Muscle of arm (tissue), 14 donors: ENCODE measurements at places on chromosomes 3 and 15. TPM values are rescaled to one million over a fixed set of nuclear protein-coding genes. Genes with fewer than 3 reads are reported as not detected.

Gene SLC22A13
- 0.15 TPM for polyA plus RNA-seq

Gene CTXND1
- 1.2 TPM for polyA plus RNA-seq

Gene ZNF660
- 4.8 TPM for polyA plus RNA-seq

DNA sequence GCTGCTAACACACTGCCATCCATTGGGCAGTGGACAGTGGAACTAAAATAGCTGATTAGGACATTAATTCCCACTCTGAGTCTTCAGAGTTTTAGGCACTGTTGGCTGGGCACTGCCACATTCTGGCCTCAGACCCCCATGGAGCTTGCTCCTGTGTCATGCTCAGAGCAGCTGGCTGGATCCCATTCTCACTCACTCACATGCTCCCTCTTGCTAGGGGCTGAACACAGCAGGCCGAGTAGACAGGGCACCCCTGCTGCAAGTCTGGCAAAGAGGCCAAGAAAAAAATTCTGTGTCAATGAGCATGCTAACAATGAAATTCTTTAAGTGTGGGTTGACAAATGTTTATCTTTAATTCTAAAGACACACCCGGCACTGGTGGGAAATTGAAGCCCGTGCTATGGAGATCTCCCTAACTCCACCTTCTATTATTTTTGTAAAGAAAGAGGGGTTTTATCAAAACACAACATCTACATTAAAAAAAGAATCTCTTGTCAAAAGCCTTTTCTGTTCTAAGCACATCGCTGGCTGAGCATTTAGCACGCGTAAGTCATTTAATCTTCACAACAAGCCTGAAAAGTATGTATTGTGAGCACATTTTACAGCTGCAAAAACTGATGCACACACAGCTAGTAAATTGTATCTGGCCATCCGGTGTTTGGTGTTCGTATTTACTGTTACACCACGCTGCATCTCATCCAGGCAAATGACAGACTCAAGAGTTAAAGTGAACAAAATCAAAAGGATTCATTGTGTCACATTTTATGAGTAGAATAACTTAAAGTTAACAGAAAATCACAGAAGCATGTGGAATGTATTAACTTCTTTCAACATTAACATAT lies 362.1 kb downstream of the PLOD2 start:
- no peak for DNase-seq

GRCh38 chr3:160538895-160539294 lies 26.5 kb downstream of the KPNA4 start:
- no peak for DNase-seq

DNA sequence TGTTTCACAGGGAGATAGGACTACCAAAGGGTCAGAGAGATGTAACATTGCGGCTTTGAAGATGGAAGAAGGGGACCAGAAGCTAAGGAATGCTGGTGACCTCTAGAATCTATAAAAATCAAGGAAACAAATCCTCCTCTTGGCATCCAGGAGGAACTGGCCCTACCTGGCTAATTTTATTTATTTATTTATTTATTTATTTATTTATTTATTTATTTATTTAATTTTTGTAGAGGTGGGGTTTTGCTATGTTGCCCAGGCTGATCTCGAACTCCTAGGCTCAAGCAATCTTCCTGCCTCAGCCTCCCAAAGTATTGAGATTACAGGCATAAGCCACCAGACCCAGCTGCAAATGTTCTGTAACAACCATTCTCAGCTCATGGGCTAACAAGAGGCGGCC lies 19.7 kb downstream of the MYL3 start:
- DNase-seq = no peak

GRCh38 chr3:76122007-76122406 lies 336.7 kb upstream of the ZNF717 start:
- DNase-seq = no peak

- DNase-seq = peak; percentile 12
Observed at GRCh38 chr3:193869221-193870201, 266.4 kb upstream of the HES1 start.

GRCh38 chr15:84690342-84690741 lies 25.6 kb downstream of the SEC11A start:
- no peak for DNase-seq

DNA sequence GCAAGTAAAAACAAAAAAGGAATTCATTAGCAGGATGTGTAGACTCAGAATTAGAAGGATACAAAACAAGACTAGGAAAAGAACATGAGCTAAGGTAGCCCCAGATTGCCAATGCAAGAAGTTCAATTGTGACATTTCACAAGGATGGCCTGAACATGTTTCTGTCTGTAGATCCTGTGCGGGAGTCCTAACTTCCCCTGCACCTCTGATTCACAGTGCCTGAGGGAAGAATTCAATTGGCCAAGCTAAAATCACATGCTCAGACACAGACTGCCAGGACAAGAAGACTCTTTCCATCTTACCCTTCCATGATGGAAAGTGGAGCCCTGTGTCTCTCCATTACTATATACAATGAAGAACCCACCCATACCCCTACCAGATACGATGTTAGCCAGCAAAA lies 251.5 kb downstream of the KCNH8 start:
- DNase-seq = no peak

- DNase-seq = no peak
Observed at GRCh38 chr3:197381371-197381770, 83.0 kb upstream of the DLG1 start.

DNA sequence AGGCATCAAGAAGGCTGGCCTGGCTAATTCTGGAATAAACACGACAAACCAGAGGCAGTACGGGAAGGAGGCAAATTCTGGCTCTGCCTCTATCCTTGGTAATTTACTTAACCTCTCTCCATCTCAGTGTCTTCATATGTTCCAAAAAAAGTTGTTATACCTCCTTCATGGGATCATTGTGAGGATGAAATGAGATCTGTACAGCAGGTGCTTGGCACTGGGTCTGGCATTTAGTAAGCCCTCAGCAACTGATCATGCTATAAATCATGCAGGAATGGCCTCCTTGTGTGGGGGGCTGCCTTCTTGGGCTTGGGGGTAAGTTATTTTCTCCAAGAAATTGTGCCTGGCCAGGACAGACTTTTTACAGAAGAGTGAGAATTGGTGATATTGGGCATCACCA lies 38.3 kb upstream of the TRA2B start:
- no peak for DNase-seq

DNA sequence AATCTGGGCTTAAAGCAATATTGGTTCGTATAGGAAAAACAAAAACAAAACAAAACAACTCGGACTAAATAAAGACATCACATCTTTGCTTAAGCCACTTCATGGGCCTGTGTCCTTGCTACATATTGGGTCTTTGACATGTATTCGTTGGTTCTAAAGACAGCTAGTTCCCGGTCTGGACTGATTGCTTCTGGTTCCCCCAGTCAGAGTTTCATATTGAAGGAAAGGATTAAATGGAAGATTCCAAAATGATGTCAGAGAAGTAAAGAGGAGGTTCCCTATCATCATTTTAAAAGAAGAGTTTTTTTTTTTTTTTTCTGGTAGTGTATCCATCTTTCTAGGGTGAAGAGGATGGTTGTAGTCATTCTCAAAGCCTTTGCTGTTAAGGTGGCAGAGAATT lies 2.3 kb downstream of the OXSR1 start:
- no peak for DNase-seq

GRCh38 chr15:74821091-74821789 lies 5.2 kb upstream of the CPLX3 start:
- no peak for DNase-seq

DNA sequence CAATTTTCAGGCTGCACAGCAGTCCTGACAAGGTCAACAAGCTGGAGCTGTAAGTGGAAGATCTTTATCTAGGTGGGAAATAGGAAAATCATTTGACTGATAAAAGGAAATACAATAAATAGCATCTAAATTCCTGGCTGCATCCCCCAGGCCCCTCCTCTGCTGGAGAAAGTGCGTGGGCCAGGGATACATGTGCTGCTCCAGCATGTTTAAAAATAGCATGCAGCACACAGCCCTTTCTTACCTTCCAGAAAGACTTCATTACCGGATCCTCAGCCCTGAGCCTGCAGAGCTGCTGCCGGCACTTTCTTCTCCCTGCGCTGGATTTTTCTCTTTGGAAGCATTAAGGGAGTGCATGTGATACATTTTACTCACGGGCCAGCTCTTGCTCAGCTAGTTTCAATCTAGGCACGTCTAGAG lies 77.3 kb downstream of the HMG20A start:
- DNase-seq = peak; percentile 78

DNA sequence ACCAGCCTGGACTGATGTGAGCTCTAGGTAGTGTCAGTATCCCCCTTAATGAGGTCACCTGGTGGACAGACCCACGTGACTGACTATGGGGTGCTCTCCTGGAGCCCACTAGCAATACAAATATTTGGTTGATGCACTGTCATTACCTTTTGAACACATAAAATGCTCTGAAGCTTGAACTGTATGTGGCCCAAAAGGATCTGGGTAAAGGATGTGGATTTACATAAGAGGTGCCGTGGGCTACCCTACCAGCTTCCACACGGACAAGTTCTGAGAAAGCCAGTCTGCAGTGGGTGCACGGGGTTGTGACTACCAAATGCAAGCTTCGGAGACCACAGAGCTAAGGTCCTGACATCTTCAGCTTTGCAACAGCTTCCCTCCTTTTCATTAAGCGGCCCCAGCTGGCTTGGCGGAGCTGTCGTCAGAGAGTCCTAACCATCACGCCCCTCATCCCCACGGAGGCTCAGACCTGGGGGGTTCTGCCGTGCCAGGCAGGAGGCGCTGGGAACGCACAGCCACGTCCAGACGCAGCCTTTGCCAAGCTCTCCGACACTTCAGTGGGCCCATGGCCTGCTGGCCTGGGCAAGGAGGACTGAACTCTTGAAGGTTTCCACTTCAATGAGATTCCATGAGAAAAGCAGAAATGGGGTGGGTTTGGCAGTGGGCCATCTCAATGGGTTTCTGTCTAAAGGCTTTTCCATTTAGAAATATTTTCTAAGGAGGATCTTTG lies 228.3 kb downstream of the ADAMTS17 start:
- DNase-seq = peak; percentile 57

- peak; percentile 38 for DNase-seq
Observed at GRCh38 chr15:41417418-41418195, 712 bp downstream of the RTF1 start.

DNA sequence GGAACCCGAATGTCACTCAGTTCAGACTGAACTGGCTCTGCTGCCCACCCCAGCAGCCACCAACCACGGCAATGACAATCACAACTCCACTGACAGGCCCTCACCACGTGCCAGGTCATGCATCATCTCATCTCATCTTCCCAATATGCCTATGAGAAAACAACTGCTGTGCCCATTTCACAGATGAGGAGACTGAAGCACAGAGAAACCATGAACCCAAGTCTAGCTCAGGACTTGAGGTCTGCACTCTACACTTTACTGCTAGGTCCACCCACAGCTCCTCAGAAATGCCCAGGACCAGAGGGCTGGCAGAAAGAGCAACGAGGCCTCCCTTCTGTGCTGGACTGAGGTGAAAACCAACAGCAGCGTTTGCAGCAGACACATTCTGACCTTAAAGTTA lies 99.2 kb upstream of the LINGO1 start:
- DNase-seq = no peak

GRCh38 chr3:187112934-187113793 lies 26.1 kb downstream of the RPL39L start:
- peak; percentile 14 for DNase-seq

- DNase-seq = no peak
Observed at GRCh38 chr3:99690761-99691369, 52.5 kb downstream of the COL8A1 start.

- no peak for DNase-seq
Observed at GRCh38 chr3:102533784-102534183, 99.0 kb downstream of the ZPLD1 start.

DNA sequence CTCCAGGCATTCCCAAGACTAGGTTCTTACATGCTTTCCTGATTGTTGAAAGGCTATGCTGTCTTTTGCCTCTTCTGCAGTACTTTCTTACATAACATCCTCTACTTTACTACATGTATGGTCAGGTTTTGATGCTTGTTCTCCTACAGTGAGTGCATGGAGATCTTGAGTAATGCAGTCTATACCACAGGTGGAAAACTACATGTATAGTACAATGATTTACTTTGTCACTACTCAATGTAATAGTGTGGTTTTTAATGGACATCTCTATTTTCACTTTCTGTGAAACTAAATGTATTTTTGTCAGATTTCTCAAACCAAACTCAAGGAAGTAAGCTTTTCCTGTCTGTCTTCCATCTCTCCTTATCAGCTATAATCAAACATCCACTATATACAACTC lies 657.0 kb downstream of the TUSC7 start:
- DNase-seq = no peak

DNA sequence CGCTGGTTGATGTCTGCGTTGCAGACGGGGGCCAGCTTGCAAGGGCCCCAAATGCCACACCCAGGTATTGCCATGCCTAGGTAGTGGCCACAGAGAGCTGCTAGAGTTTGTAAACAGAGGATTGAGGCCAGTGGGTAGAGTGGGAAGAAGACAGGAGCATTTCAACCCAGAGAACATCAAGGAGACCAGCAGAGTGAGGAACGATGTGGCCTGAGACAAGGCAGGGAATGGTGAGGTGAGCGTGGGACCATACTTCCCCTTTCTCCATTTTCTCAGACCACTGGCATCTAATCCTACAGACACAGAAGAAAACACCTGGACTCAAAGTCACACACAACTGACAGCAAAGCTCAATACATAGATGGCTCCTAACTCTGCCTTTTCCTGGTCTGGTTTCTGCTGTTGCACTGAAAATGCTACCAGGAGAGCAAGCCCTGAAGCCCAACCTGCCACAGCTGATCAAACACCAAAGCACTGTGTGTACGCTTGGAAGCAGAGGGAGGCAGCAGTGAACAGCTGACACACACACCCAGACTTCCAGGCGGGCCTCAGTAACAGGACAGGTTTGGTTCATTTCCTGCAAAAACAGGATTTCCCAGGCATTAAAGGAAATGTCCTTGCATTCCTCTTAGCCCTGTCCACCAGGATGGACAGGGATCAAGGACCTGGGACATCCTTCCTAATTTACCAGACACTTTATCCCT lies 1.6 kb downstream of the FAM174B start:
- DNase-seq = peak; percentile 38

DNA sequence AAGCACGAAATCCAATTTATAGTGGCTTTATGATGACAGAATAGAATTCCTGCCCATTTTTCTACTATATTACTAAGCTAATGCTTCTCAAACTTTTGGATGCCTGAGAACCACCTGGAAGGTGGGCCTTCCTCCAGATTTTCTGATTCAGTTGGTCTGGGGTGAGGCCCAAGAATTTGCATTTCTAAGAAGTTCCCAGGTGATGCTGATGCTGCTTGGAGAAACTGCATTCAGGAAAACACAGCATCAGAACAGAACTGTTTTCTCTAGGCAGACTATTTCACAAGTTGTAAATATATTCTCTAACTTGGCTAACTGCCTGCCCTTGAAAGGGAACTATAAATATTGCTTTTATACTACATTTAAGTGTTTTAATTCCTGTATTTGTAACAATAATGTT lies 644.9 kb upstream of the DPPA4 start:
- no peak for DNase-seq
